ENCODE measurements at places on chromosomes 16 and 17. TPM values are rescaled to one million over a fixed set of nuclear protein-coding genes. Genes with fewer than 3 reads are reported as not detected.

DNA sequence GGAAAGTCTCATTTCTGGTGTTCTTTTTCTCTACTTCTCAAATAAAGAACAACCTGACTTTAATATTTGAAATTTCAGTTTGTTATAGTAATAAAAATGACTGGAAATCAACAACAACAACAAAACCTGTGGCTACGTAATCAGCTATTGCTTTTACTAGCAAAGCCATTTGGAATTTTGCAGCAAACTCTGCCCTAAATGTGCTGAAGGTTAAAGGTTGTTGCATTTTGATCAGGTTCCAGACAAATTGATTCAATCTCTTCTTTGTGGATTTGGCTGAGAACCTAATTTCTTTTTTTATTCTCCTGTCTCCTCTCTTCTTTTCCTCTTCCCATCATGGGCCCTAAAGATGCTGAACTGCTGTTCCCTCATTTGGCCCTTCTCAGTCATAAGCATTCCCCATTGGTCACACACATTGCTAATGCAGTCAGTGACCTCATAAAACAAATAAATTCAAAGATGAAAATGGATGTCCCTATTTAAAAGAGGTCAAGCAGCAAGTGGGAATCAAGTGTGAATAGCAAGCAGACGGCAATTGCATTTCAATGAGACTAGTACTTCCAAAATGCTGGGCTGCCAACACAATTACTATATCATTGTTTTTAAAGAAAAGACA lies 795.1 kb upstream of the CDH8 start:
- DNase-seq = no peak

DNA sequence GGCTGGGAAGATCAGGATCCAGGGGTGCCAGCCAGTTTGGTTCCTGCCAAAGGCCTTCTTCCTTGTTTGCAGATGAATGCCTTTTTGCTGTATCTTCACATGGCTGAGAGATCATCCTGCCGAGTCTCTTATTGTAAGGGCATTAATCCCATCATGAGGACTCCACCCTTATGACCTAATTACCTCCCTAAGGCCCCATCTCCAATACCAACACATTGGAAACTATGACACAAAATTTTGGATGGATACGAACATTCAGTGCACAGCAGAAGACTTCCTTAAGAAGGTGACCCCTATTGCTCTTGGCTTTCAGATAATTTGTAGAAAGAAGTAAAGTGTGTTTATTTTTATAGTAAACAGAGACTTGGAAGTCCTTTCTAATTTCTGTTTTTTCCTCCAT lies 1164.7 kb upstream of the CDH8 start:
- no peak for DNase-seq

GRCh38 chr16:4381935-4382794 lies 10.5 kb downstream of the VASN start:
- DNase-seq = no peak

DNA sequence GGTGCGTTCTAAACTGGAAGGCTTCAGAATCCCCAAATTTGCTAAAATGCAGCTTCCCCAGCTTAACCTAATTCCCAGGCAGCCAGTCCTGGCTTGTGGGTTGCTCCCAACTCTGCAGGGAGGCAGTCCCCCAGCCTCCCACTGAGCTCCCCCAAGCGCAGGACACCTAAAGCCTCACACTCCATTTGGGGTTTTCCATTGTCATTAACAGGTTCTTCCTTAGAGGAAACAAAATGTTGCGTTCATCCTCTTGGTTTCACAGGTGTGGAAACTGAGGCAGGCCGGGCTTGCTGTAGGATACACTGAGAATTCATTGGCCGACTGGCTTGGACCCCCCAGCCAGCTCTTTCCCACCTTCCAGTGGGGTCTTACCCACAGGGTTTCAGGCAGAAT lies 2.3 kb upstream of the TAC4 start:
- no peak for DNase-seq

DNA sequence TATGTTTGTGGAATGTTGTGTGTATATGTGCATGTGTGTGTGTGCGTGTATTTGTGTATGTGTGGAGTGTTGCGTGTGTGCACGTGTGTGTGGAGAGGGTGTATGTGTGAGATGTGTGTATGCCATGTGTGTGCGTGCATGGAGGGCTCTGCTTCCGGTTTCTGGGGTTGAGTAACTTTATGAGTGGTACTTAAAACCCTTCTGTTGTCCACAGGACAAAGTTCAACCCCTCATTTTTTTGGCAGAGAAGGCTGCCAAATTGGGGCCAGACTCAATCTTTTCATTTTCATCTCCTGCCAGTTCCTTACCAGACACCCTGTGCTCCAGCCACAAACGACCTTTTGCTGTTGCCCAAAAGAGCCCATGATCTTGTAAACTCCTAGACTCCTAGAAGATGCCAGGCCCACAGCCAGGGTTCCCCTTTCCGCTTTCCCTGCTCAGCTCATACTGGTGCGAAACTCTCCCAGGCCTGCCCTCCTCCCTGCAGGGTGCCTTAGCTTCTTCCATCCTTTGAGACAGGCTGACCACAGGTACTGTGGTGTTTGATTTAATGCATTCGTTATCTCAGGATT lies 100.2 kb downstream of the CMIP start:
- DNase-seq = no peak

DNA sequence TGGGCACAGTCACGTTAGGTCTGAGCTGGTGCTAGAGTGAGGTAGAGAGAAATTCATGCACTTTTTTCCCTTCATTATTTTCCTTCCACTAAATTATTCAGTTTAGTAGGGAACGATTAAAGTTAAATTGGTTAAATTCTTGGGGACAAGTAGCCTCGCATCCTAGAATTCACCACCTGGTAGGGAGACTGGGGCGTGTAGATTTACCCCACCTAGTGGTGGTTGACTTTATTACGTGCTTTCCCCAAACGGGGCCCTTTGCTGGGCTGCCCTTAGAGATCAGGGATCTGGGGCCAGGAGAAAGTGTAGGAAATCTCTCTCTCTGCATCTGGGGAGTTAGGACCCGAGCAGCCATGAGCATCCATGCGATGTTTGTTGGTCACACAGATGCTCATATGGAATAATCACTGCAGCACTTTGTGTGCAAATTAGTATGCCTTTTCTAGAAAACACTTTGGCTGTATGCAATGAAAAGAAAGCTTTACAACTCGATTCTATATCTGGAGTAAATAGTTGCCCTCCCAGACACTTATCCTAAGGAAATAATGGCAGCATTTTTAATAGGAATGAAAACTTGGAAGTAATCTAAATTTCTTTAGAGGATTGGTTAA lies 107.0 kb downstream of the PLCG2 start:
- no peak for DNase-seq

- DNase-seq = no peak
Measured at GRCh38 chr17:63514974-63515373, 8.2 kb upstream of the KCNH6 start.

DNA sequence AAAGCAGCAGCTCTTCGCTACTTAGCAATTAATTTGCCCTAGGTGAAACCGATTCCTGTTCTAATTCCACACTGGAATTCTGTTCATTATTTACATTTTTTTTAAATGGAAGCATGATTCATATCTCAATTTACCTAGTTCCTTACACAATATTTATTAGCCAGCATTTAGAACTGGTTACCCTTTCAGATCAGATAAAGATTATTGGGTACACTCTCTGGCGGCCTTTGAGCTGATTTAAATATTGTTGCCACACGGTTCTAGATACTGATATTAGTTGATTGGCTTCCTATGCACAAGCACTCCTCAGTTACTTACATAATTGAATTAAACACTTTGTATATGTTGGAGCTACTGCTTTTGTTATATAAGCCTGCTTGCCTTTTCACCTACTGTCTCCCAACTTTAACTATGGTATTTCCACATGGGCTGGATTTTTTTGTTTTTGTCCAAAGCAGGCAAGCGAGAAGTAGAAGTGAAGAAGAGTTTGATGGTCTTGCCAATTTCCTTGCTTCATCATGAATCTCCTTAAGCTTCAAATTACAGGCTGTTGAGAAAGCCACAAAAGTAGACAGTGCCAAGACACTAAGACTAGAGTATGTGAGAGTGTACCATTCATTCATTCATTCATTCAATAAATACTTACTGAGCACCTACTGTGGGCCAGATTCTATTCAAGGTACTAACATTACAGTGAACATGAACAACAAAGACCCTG lies 3.9 kb upstream of the ALDH3A2 start:
- no peak for DNase-seq

DNA sequence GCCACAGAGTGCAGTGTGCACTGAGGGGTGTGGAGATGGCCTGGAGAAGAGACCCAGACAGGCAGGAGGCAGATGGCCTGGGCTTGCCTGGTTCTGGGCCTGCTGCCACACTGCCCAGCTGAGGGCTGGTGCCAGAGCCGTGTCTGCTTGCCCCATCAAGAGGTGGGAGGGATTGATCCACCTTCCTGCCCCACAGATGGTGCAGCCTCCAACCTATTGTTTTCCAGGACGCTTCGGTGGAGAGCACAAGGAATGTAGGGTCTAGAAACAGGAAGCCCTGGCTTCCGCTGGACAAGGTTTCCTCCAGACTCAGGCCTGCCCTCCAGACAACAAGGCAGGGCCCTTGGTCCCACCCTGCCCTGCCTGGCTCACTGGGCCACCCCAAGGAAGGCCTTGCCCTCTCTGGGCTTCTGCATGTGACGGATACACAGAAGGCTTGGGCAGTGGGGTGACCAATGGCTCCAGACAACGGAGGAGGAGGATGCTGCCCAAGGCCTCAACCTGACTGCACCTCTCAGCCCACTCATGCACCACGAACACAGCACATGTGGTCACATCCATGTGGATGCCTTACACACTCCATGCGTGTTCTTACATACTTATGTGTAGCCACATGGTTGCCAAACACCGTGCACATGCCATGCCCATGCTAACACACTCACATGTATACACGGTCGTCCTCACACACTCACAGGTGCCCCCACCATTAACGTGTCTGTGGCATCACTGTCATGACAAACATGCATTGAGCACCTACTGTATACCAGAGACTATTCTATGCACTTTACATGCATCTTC lies 6.5 kb upstream of the CDH5 start:
- DNase-seq = no peak

GRCh38 chr16:5438591-5438990 lies 341.0 kb upstream of the EEF2KMT start:
- no peak for DNase-seq

GRCh38 chr16:46555951-46556350 lies 65.2 kb downstream of the SHCBP1 start:
- DNase-seq = no peak

DNA sequence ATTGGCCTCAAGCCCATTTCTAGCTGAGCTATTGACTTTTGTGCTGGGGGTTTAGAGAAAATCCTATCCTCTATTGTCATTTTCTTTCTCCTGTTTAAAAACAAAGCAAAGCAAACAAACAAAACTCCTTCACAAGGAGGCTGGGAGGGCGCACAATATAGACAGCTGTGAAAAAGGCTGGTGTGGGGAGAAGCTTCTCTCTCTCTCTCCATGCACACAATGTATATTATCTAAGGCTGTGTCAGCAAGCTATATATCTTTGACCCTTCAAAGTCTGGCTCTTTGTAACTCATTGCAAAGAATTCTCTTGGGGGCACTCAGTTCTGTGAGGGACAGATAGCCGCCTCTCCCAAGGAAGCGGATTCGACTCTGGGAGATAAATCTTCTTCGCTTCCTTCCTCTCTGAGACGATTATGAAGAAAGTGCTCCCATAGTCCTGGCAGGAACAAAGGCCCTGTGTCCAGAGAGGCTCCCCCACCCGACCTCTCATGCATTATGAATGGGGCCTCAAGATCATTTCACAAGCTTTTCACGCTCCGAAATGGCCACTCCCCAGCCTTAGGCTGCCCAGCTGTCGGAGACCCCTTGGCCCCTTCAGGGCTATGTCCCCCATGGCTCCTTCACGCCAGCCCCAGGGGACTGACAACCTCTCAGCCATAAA lies 33.2 kb upstream of the MEAK7 start:
- DNase-seq = no peak

DNA sequence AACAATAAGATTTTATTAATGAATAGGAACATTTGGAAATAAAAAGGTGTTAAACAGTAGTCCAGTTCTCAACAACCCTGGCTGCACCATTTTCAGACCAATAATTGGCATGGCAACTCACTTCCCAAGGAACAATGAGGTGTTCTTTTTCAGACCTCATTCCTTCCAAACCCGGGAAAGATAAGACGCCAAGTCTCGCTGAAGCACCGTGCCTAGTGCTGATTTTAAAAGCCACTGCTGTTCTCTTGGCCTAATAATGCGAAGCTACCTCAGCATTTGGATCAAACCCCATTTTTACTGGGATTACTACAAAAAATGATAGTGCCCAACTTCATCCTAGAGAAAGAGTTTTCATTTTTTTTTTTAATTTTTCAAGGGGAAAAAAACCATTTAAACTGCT lies 75.2 kb upstream of the NOL11 start:
- DNase-seq = no peak

DNA sequence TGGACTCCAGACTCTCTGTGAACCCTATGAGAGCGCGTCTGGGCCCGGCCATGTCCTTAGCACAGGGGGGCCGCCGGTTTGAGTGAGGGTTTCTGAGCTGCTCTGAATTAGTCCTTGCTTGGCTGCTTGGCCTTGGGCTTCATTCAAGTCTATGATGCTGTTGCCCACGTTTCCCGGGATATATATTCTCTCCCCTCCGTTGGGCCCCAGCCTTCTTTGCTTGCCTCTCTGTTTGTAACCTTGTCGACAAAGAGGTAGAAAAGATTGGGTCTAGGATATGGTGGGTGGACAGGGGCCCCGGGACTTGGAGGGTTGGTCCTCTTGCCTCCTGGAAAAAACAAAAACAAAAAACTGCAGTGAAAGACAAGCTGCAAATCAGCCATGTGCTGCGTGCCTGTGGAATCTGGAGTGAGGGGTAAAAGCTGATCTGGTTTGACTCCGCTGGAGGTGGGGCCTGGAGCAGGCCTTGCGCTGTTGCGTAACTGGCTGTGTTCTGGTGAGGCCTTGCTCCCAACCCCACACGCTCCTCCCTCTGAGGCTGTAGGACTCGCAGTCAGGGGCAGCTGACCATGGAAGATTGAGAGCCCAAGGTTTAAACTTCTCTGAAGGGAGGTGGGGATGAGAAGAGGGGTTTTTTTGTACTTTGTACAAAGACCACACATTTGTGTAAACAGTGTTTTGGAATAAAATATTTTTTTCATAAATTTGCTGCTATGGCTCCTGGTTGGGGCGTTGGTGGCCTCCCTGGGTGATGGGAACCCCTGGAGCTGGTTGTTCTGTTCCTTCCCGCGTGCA lies 23.1 kb downstream of the STAT5A start:
- DNase-seq = peak; percentile 92

The MYH11 gene
- 17.9 TPM for total RNA-seq

The PPY gene
- total RNA-seq = not detected

The ST6GALNAC1 gene
- 6.1 TPM for total RNA-seq

The CBX2 gene
- 4.2 TPM for total RNA-seq

The CHRNE gene
- 0.41 TPM for total RNA-seq

The C17orf50 gene
- not detected for total RNA-seq

The AATF gene
- 23.9 TPM for total RNA-seq

The ZSCAN10 gene
- total RNA-seq = not detected

The DOC2B gene
- 4.5 TPM for total RNA-seq

Data from Right ventricle myocardium inferior (tissue), 1 donor.